Activated effector memory CD4-positive, alpha-beta T cell treated with Interleukin-2 at 50 U/mL for 16 hours (primary cell): ENCODE measurements at places on chromosomes 12 and 14.

GRCh38 chr14:38171197-38171596 lies 36.5 kb upstream of the SSTR1 start:
- DNase-seq = no peak

DNA sequence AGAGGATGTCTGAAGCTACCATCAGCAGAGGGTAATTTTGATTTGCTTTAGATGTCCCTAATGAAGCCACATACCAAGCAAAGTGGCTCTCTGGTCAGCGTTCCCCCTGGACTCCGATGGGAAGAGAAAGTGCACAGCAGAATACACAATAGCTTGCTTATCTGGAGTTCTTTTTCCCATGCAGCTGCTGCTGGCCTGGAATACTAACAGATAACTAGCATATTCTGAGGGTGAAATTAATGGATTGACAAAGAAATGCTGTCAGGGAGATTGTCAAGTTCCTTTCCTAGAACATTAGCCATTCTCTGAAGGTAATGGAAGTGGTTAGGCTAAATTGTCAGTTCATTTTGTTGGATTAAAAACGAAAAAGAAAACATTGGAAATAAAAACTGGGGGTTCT lies 391.3 kb downstream of the FLRT2 start:
- DNase-seq = no peak

DNA sequence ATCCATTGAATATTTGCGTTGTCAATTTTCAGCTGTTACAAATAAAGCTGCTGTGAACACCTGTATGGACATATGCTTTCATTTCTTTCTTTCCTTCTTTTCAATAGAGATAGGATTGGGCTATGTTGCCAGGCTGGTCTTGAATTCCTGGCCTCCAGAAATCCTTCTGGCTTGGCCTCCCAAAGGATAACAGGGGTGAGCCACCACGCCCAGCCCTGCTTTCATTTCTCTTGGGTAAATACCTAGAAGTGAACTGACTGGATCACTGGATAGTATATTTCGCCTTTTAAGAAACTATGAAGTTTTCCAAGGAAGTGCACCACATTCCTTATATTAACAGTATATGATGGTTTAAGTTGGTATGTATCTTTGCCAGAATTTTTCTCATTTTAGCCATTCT lies 32.3 kb upstream of the EAPP start:
- DNase-seq = no peak

- DNase-seq = no peak
Measured at GRCh38 chr14:59538936-59539335, 37.7 kb downstream of the CCDC175 start.

GRCh38 chr12:39442831-39443080 lies 164 bp downstream of the KIF21A start:
- no peak for DNase-seq

GRCh38 chr14:104577426-104577825 lies 2.1 kb upstream of the C14orf180 start:
- no peak for DNase-seq

GRCh38 chr12:92175961-92176360 lies 30.3 kb upstream of the BTG1 start:
- DNase-seq = no peak

DNA sequence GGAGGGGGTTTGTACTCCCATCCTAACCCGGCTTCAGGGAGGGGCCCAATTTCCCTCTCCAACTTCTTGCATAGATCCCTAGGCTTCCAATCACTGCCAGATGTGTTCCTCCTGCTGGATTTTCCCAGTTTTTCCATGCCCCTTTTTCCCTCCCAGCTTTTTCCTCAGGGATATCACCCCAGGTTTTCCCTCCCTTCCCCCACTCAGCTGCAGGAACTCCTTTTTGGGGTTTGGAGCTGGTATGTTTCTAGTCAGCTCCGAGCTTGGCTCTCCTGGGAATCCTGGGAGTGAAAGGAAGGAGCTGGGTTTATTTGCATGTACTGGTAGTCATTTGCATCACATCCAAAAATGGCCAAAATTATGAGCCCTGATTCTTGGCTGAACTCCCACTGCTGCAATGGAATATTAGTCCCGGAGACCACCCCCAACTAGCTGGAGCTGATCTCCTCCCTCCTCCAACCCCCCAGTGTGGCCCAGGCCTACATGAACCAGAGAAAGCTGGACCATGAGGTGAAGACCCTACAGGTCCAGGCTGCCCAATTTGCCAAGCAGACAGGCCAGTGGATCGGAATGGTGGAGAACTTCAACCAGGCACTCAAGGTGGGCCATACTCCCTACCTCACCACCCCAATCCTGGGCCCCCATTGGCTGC lies 1.4 kb upstream of the RDH5 start:
- DNase-seq = no peak

DNA sequence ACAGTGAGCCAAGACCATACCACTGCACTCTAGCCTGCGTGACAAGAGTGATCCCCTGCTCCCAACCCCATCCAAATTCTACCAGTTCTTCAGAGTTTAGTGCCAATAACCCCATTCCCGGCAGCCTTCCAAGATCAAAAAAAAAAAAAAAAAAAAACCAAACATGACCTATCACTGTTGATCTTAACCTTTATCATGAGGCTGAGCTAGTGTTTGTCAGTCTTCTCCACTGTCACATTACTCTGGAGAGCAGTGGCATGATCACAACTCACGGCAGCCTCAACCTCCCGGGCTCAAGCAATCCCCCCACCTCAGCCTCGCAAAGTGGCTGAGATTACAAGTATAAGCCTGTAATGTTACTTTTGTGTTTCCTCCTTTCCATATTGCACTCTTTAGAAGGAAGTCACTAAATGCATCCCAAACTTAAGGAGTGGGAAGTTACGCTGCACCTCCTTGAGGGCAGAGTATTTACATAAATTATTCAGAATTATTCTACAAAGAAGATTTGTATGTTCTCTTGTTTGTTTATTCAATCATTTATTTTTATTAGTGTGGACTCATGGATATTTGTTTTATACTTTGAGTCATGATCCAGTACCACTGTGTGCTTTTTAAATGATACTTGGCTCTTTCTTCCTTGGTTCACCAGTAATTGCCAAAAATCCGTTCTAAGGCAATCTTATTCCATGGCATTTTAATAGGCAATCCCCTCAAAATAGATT lies 31.5 kb upstream of the FAM222A start:
- no peak for DNase-seq

DNA sequence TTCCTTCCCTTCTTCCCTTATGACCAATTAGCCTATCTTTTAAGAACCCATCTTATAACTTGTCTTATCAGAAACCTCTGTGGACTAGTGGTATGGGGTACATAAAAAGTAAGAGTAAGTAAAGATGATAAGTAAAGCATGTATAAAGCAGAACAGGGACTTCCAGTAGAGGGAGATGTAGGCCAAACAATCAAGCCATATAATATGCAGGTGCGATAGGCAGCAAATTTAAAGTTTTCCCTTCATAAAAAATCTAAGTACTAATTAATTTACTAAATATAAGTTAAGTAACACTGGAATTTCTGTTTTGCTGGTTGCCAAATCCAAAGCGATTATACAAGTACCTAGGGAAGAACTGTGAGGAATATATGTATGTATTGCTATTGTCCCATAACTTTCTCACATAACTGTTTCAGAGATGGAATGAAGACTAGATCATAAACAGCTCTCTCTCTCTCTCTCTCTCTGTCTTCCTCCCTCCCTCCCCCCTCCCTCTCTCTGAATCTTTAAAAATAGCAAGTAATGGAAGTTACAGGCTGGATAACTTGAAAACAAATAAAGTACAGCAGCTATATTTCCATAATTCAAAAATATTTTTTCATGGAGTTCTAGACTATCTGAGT lies 25.7 kb downstream of the METTL25 start:
- DNase-seq = no peak

- no peak for DNase-seq
Measured at GRCh38 chr12:58541300-58541690, 379.0 kb downstream of the LRIG3 start.

- DNase-seq = no peak
Measured at GRCh38 chr12:132393245-132393795, 63.9 kb upstream of the GALNT9 start.

DNA sequence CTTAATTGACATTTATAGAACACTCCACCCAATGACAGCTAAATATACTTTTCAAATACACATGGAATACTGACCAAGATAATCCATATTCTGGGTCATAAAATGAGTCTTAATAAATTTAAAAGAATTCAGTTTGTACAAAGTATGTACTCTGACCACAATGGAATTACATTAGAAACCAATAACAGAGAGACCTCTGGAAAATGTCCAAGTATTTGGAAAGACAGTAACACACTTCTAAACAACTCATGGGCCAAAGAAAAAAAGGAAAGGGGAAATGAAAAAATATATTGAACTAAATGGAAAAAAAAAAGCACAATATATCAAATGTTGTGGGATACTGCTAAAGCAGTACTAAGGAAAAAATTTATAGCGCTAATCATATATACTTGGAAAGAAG lies 52.0 kb downstream of the CRACR2A start:
- no peak for DNase-seq

DNA sequence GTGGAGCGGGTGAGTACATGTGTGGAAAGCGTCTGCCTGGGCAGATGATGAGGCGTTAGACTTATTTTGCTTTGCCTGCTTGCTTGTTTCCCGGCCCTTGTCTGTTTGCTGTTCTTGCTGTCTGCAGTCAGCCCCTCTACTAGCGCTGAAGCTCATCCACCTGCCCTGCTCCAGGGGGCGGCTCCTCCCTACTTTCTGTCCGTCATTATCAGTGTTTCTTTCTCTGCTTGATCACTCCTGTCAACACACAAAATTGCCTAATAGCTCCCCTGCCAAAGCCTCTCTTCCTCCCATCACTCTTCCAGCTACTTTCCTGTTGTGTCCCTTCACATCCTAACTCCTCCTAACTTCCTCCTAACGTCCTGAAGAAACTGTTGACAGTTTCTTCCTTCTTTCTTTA lies 34.9 kb upstream of the GALNT8 start:
- DNase-seq = no peak

DNA sequence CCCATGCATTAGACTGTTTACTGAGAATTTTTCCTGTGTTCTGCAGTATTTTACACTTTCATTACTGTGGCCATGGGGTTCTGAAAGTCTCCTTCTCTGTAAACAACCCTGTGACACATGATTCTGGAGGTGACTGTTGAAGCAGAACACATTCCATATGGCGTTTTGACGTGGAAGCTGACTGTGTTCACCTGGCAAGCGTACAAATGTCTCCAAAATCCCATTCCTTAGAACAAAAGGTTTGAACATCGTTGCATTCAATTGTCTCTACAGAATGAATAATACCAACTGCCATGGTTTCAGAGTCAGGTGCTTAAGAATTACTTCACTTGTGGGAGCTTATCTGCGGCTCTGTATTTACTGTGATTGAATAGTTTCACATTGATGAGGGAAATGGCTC lies 485.6 kb upstream of the TMEM132C start:
- DNase-seq = no peak

DNA sequence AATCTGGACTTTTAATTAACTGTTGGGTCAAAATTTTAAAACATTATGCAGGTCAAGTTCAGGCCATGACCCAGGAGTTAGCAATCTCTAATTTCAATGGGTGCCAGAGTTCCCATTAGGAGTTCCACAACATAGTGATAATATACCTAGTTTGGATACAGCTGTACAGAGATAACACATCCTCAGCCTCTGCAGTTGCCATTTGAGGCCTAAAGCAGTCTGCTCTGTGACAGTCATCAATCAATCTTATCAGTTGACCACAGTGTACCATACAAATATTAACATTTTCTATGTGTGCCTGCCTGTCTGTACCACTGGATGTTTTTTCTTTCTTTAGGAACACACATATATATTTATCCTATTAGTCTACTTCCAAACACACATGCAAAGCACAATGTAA lies 54.0 kb upstream of the BBS10 start:
- DNase-seq = no peak

DNA sequence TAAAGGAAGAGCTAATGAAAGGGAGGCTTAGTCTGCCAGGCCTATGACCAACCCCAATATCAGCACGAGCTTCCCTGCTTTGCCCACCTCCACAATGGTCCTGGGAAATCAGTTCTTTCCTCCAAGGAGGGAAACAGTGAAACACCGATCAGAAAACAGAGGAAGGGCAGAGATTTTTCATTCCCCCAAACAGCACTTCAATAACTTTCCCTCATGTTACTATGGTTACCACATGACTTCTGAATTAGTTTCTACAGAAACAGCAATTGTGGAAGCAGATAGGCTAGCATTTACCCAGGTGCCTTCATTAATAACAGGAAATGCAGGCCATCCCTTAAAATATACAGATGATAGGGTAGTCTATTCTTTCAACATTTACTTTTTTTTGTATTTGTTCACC lies 35.9 kb downstream of the TRIM9 start:
- DNase-seq = no peak

DNA sequence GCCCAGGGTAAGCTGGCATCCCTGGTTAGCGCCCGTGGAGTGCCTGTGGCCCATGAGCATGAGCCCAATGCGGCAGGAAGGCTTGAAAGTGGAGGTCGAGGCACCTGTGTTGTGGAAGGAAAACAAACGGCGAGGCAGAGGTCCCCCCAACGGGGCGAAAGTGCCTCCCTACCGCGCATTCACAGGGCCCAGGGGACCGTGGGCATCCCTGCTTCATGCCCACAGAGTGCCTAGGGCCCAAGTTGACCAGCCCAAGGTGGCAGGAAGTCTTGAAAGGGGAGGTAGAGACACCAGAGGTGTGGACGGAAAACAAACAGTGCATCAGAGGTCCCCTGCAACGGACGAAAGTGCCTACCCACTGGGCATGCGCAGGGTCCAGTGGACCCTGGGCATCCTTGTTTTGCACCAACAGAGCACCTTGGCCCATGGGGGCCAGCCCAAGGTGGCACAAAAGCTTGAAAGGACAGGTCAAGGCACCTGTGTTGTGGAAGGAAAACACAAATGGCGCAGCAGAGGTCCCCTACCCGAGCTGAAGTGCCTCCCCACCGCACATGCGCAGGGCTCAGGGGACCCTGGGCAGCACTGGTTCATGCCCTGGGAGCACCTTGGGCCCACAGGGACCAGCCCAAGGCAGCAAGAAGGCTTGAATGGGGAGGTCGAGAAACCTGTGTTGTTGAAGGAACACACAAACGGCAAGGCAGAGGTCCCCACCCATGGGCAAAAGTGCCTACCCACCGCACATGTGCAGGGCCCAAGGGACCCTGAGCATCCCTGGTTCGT lies 377.5 kb downstream of the ALG10 start:
- DNase-seq = no peak

DNA sequence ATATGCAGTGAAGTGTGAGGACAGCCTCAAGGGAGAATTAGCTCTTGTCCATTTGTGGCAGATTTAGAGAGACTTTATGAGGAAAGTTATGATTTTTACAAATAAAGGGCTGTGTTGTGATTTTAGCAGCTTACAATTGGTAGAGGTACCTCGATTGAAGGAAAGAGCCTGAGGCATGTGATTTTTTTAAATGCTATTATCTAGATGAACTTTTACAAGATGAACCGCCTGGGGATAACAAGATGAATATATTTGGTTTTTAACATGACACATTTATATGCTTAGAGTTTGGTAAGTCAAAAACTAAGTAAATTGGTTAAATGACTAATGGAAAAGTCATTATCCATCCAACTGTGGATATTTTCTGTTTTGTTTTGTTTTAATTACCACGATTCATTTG lies 52.6 kb downstream of the AEBP2 start:
- DNase-seq = no peak
